ENCODE measurements at places on chromosomes 2 and 18.
A peak's percentile ranks its signal among the peaks of the same experiment; 100 is the strongest.

DNA sequence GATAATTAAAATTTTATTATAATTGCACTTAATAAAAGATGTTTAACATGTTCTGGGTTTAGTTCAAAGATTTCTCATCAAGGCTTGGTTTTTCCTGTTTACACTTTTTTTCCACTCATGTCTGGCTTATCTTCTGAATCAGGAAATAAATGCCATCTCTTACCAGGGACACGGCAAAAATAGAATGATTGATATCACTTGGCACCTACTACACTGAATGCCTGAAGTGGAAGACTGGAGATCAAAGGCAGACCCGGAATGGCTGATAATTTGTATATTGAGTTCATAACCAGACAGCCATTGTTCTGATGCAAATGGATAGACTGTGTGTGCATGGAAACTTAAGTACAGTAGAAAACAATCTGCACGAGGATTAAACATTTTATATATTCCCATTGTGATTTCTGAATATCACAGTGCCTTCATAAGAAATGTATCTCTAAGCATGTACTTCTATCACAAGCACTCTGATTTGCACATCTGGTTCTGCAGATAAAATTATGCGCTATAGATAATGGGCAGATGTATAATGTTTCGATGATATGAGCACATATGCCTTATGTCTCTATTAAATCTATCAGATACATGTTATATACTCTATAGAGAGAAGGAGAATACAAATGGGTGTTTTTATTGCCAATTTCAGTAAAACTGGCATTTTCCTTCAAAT lies 304.8 kb downstream of the RND3 start:
- DNase-seq, result no peak

DNA sequence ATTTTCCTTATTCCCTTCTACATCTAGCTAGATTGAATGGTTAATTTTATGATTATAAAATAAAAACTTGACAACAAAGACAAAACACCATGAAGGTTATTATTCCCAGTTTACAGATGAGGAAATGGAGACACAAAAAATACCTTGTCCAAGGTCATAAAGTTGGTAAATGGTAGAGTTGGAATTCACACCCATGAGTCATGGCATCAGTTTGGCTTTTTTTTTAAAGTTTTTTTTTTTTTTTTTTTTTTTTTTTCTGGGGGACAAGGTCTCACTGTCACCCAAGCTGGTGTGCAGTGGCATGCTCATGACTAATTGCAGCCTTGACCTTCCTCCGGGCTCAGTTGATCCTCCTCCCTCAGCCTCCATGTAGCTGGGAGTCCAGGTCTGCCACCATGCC lies 70.0 kb downstream of the MTX2 start:
- no peak for DNase-seq

DNA sequence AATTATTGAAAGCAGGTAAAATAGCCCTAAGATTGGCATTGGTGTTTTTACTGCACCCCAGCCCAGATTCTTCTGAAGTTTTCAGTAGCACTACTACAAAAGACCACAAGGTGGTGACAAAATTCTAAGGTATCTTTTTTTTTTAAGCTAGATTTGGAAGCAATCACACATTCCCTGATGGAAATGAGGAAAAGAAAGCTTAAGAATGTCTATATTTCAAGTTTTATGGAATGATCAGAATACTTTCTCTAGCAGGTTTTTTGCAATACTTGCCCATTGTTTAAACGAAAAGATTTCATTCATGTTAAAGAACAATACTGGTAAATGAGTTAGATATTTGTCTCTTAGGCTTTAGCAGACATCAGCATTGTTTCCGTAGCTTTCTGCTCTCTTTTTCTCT lies 32.1 kb upstream of the ZNF638 start:
- DNase-seq, result peak; percentile 40

GRCh38 chr2:147485210-147485851 lies 359.5 kb upstream of the ACVR2A start:
- DNase-seq, result no peak

- DNase-seq, result peak; percentile 17
Measured at GRCh38 chr2:228318218-228318617, 136.7 kb upstream of the SPHKAP start.

DNA sequence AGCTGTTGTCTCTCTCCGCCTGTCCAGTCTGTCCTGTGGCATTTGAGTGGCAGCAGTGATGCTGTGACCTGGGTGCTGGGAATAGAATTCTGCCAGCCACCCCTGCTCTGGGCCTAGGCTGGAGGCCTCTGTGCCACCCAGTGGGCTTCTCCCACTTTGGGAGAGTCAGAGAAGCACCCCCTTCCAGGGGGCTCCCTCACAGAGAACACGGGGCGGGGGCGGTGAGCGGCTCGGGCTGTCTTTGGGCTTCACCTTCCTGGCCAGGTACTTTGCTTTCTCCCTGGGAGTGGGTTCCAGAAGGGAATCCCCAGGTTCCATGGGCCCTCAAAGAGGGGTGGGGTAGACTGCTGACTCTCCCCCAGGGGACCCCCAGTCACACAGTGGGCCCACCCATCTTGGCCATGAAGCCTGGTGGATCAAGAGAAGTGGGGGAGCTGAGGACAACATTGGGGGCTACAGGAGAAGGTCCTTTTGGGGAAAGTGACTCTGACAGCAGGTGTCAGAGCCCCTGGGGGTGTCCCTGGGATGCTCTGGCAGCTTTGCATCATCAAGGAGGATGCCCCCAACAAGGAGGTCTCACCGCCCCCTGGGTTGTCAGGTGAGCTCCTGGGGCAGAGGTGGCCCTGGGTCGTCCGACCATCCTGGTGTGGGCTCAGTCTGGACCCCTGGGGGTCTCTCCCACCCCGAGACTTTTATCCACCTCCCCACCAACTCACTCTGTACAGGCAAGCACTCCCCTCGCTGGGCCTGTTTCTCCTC lies 18.8 kb upstream of the BOK start:
- DNase-seq, result no peak

- DNase-seq, result no peak
Measured at GRCh38 chr2:99636144-99637034, 146.6 kb upstream of the REV1 start.

DNA sequence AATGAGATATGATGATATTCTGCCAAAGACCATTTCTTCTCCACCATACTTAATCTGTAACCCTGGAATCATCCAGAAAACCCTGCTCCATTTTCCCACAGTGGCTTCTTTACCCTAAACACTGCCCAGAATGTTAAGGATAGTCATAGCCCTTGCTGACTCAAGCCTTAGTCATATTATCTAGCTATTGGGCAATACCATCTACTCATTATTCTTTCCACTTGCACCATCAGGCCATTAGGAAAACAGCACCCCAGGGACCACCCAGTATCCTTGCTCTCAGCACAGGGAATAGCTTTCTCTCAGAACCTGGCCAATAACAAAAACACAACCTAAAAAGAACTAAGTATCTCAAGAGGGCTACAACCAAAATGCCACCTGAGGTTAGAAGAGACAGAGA lies 445.7 kb upstream of the SLC14A2 start:
- DNase-seq, result no peak

GRCh38 chr2:213723707-213724106 lies 439.4 kb downstream of the SPAG16 start:
- no peak for DNase-seq

- DNase-seq, result no peak
Measured at GRCh38 chr18:26462355-26462754, 86.0 kb downstream of the KCTD1 start.

DNA sequence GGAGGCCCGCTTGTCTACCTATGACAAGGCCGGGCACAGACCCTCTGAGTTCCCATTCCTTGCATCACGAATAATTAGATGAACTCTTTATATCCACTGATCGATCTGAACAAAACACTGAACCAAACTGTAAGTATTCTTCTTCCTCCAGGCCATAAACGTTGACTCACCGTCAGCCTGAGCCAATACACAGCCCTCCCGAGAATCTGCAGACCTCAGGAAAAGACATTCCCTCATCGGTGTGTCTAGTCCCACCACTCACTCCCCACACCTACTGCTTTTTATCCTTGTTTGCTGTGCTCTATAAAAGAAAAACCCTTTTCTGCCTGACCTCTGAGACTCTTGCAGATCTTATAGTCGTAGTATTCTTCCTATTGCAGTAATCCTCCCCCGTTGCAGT lies 41.0 kb downstream of the TMEM87B start:
- no peak for DNase-seq

GRCh38 chr2:6538607-6539006 lies 327.1 kb downstream of the CMPK2 start:
- no peak for DNase-seq

DNA sequence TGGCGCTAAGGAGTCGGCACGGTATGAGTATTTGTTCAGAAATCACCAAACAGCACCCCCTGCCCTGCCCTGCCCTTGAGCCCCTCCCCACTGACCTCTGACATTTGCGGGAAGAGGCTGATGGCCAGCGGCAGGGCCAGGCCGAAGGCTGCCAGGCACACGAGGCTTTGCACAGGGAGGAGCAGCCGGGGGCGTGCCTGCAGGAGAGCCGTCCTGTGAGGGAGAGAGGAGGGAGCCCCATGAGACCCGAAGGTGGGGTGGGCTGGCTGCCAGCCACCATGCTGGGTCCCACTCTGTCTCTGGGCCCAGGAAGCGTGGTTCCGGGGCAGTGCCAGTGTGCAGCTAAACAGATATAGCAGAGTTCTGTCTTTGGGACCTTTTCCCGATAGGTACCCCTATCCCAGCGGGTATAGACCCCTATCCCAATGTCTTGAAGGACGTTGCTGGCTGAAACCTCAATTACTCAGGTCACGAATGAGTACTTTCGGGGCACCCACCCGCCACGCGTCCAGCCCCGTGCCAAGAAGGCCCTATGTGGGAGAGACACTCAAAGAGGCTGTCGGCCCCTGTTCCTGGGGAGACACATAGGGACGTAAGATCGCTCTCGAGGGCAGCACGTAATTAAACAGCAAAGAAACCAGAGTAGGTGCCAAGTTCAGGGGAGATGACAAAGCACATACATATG lies 43.9 kb downstream of the EMX1 start:
- DNase-seq, result no peak

DNA sequence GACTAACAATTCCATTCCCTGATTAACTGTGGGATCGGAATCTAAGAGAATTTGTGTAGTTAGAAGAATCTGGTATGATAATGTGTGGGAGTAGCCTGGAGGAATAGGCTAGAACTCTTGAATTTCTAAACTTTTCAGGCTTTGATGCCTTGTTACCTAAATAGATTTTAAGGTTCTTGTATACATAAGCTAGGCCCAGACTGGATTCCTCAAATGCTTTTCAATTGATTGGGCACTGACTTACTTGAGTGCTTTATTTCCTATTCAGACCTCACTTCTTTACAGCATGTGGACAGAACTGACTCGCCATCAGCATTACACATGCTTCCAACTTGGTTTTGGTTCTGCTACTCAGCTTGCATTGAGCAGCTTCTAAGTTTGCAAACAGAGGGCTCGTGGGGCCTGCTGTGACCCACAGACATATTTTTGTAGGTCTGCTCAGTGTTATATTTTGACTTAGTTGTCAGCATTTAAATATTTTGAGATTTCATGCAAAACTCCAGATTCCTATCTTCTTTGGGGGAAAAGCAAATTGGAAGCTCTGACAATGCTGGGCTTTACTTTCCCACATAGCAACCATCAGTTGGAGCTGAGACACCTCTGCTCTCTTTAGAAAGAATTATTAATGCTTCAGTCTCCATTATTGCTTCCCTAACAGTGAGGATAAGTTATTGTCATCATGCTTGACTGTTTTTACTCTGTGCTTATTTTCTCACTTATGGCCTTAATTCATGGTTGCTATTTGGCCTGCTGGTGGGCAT lies 5.7 kb downstream of the PARD3B start:
- no peak for DNase-seq

DNA sequence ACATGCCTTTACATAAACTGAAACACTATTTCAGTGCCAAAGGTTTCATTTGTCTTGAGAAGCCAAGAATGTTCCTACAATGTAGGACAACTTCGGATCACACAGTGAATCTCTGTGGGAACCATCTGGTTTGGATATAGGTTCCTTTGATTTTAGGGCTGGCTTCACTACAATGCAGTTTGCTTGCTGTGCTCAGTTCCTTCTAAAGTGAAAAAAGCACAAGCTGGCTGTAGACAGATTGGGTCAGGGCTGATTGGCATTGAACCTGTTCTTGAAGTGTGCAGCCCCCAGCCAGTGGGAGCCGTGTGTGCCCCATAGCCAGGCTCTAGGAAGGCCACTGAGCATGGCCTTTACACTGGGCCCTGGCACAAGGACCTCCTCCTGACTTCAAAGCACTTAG lies 167.9 kb upstream of the HNRNPA3 start:
- DNase-seq, result no peak

DNA sequence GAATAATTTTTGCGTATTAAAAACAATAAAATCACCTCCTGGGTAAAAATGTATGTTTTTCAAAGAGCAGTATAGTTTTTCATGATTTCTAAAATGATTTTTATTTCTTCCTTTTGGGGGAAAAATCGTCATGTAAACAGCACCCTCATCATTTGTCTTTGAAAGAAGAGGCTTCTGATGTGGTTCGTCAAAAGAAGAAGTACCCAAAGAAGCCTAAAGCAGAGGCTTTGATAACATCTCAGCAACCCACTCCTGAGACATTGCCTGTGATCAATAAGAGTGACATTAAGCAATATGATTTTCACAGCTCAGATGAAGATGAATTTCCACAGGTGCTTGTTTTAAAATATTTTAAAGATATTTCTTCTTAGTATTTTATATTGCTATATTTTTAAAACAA lies 110.2 kb upstream of the KIF5C start:
- DNase-seq, result no peak

DNA sequence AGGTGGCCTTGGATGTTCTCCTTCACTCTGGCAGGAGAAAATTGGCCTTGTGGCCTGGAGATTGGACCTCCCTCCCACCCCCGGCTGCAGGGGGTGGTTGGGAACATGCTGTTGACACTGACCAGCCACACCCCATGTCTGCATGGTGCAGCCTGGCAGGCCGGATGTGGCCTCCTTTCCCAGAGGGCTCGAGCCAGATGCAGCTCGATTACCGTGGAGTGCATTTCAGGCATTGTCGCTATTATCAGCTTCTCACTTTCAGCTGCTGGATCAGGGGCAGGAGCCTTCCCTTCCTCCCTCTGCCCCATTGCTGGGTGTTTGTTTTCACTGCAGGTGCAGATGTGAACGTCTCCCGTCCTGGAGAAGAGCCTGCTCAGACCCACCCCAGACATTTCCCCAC lies 211.0 kb upstream of the SIX2 start:
- DNase-seq, result no peak

DNA sequence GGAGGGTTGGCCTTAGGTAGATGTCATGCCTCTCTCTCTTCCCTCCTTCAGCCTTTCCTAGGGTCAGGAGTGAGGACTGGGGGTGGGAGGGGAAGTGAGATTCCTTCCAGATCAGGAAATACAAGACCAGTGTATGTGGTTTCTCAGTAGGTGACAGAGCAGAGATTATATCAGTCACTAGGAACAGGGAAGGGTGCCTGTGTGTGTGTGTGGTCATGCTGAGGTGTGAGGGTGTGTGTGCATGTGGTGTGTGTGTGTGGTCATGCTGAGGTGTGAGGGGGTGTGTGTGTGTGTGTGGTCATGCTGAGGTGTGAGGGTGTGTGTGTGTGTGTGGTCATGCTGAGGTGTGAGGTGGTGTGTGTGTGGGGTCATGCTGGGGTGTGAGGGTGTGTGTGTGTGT lies 259.8 kb downstream of the LOXHD1 start:
- DNase-seq, result no peak
